ENCODE measurements at places on chromosomes 1 and 21.

DNA sequence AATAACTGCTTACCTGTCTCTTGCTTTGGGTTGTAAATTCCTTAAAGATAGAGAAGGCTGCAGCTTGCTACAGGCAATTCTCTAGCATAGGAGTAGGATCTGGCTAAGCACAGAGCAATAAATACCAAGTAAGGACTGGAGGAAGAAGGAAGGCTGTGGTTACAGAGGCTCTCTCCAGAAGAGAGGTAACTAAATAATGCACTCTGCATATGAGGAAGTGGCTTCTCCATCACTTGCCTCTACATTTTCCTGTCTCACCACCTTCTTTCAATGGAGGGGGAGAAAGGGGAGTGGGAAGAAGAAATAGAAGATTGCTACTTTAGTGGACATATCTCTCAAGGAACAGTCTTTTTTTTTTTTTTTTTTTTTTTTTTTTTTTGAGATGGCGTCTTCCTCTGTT lies 60.9 kb upstream of the LAX1 start:
- H3K27me3 ChIP-seq = no peaks in the 10 kb centered on the region
- DNase-seq = no peak
- no peak overlapping the region for H3K4me3 ChIP-seq
- no peaks in the 10 kb centered on the region for H3K4me1 ChIP-seq
- no peak overlapping the region for H3K27ac ChIP-seq
- peaks cover 15% of the 10 kb centered on the region for H3K36me3 ChIP-seq

DNA sequence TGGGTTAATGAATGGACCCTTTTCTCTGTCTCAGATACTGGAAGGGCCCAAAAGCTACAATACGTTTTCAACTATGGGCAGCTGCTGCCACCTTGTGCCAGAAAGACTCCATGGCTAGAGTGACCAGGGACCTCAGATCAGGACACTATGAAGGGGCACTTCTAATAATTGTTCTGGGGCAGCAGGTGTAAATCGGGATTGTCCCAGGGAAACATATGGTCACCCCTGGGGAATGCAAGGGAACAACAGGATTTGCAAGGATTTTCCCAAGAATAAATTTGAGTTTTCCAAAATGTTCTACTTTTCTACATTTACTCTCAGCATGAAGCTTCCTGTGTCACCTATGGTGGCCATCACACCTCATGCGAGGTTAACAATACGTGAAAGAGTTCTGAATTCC lies 12.0 kb upstream of the FCAMR start:
- peak; percentile 19 for DNase-seq
- peaks cover 3% of the 10 kb centered on the region for H3K27me3 ChIP-seq
- no peaks in the 10 kb centered on the region for H3K4me1 ChIP-seq
- H3K4me3 ChIP-seq = no peak overlapping the region
- H3K36me3 ChIP-seq = no peaks in the 10 kb centered on the region
- no peak overlapping the region for H3K27ac ChIP-seq

GRCh38 chr1:18722270-18722669 lies 91.6 kb downstream of the PAX7 start:
- H3K36me3 ChIP-seq = no peaks in the 10 kb centered on the region
- H3K27ac ChIP-seq = no peak overlapping the region
- no peak overlapping the region for H3K4me3 ChIP-seq
- H3K27me3 ChIP-seq = peaks cover 8% of the 10 kb centered on the region
- no peak for DNase-seq

- H3K27me3 ChIP-seq = no peaks in the 10 kb centered on the region
- H3K36me3 ChIP-seq = peaks cover 40% of the 10 kb centered on the region
- peak overlapping the region; percentile 94 for H3K4me3 ChIP-seq
- H3K4me1 ChIP-seq = peaks cover 50% of the 10 kb centered on the region
- peak; percentile 79 for DNase-seq
- H3K27ac ChIP-seq = peak overlapping the region; percentile 97
Measured at GRCh38 chr1:43975249-43975961, 645 bp downstream of the ATP6V0B start.
